Right atrium auricular region (tissue), 2 donors: ENCODE measurements at places on chromosomes 13 and 19.
A peak's percentile ranks its signal among the peaks of the same experiment; 100 is the strongest.

DNA sequence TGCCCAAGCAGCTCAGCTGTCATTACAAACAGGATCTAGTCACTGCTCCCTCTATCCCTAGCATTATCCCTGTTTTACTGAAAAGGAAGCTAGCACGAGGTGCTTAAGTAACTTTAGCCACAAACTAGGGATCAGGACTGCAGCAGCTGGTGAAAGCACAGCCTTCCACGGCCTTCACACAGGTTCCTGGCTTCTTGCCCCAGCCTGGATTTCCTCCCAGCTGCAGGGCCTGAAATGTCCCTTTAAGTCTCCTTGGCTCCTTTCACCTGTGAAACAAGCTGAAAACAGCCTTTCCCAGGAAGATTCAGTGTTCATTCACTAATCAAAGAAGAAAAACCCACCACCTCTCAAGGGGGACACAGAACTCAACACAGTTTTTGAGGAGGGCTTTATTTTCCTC lies 754.5 kb downstream of the DIAPH3 start:
- no peak for DNase-seq

- DNase-seq = no peak
Observed at GRCh38 chr13:26914624-26915023, 154.0 kb upstream of the GPR12 start.

DNA sequence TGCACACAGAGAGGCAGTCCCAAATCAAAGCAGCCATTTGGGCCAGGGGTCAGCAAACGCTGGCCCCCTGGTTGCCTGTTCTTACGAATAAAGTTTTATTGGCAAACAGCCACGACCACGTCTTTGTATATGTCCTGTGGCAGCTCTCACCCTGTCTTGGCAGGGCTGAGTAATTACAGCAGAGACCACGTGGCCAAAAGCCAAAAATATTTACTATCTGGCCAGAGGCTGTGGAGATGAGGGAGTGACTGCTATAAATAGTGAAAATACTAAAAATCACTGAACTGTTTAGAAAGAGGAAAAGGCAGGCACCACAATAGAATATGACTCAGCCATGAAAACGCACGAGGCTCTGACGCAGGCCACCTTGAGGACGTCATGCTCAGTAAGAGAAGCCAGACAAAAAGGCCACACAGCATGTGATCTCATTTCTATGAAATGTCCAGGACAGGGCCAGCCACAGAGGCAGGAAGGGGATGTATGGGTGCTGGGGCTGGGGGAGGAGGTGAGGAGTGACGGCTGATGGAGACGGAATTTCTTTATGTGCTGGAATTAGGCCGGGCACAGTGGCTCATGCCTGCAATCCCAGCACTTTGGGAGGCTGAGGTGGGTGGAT lies 29.4 kb downstream of the SMIM24 start:
- DNase-seq = peak; percentile 97

GRCh38 chr13:56713656-56714055 lies 427.1 kb upstream of the PRR20A start:
- DNase-seq = no peak

DNA sequence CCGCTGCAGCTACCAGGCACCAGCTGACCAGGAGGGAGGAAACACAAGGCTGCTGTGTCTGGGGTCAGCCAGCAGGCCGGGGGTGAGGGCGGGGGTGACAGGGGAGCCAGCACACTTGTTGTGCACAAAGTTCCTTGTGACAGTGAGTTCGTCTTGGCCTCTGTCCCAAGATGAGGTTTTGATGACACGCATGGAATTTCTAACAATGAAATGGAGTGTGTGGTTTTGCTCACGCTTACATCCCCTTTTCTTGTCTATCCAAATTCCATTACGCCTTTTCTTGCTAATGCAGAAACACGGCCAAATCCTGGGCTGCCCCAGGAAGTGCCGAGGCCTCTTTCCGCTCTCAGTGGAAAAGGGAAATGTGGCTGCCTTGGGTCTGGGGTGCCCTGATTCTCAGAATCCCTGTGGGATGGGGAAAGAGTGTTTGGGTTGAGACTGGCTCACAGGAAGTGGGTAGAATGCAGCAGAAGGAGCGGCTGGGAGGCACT lies 73.8 kb downstream of the GADD45B start:
- peak; percentile 94 for DNase-seq

DNA sequence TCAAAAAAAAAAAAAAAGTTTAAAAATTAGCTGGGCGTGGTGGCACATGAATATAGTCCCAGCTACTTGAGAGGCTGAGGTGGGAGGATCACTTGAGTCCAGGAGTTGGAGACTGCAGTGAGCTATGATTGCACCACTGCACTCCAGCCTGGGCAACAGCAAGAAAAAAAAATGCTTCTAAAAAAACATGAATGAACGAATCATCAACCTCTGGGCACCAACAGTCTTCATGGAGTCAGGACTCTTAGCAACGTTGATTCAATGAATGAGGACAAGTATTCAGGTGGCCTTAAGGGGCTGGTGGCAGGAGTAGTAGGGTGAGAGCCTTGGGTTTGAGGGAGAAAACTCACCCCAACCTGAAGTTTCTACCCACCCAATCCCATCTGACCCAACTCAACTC lies 20.6 kb upstream of the OLFM2 start:
- no peak for DNase-seq
